ENCODE measurements at places on chromosomes 13 and 19.

DNA sequence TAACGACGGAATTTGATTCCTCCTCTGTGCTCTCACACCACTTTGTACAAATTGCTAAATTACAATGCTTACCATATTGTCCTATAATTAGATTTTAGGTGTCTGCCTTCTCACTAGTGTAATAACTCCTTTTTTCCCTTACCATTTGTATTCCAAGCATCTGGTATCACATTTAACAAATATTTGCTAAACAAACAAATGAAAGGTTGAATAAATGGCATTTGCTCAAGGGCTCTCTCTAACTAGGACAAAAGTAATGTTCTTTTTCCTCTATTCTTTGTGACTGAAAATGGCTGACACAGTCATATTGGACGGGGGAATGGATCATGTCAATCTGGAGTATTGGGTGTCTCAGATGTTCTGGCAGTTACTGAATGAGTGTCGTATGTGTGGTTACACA, 99.7 kb downstream of the ENOX1 start:
- no peak for DNase-seq

GRCh38 chr13:32007494-32007893, 24.1 kb upstream of the FRY start:
- no peak for DNase-seq

GRCh38 chr13:94248454-94249228, 230.8 kb downstream of the DCT start:
- DNase-seq, result no peak

DNA sequence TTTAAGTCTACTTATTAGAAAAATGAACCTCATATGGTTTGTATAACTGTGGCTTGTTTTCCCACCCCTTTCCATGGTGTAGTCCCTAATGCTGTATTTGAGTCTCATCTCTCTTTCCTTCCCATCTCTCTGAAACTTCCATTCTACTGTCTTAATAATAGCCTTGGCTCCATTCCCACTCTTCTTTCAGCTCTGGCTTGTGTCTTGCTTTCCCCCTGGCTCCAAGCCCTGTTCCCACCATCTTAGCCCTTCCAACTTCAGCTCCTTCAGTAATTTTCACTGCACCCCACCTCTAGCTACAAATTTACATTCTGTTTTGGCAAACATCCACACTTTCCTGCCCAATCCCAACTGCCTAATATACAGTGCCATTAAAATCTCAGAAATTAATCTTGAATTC, 137.5 kb downstream of the SLITRK6 start:
- DNase-seq, result no peak

DNA sequence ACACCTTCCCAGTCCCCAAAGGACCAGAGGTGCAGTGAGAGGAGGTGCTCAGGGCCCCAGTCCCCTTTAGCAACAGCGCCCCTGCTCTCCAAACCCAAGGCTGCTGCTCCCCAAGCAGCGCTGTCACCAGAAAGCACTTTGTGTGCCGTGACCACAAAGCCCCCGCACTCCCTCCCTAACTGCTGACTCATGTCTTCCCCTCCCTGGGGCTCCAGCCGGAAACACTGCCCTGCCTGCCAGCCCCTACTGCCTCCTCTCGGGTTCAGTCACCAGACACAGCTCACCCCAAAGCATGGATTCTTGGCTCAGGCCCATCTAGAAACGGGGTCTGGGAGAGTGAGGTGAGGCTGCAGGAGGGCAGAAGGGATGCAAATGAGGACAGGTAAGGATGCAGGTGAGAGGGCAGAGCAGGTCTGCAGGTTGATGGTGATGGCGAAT, 4.9 kb upstream of the TNFSF14 start:
- peak; percentile 81 for DNase-seq

- no peak for DNase-seq
Observed at GRCh38 chr13:75102001-75102716, 379.8 kb downstream of the TBC1D4 start.

- no peak for DNase-seq
Observed at GRCh38 chr19:8512115-8512967, 1.6 kb downstream of the ZNF414 start.

DNA sequence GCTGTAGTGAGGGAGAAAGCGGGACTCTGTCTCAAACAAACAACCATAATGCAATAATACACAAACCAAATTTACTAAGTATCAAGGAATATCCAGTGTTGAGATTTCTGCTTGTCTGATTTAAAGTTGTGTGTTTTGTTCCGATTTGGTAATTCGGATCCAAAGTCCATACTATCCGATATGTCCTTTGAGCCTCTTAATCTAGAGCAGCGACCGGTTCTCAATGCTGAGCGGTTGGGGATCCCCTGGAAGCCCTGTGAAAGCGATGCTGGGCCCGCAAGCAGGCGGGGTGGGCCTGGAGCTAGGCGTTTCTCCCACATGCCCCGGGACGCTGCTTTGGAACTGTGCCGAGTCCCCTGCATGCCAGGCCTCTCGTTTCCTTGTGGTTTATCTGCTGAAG, 20.2 kb downstream of the C19orf44 start:
- no peak for DNase-seq

DNA sequence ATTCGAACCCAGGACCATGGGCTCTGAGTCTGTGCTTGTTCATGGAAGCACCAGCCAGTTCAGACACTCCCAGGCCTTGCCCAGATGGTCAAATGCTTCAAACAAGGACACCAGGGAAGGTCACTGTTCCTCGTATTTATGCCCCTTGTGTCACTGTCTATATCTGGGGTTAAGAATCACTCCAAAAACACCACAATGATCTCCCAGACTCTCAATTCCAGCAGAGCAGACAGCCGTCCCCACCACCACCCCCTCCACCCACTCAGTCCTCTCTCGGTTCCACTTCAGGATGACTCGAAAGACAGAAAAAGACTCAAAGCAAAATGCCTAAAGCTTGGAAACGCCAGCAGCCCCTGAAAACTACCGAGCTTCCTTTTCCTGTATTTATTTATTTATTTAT, 79.0 kb downstream of the INSR start:
- no peak for DNase-seq

GRCh38 chr19:6412061-6412446, 12.6 kb downstream of the KHSRP start:
- DNase-seq, result no peak

- no peak for DNase-seq
Observed at GRCh38 chr19:3986260-3987041, 1.2 kb upstream of the EEF2 start.

DNA sequence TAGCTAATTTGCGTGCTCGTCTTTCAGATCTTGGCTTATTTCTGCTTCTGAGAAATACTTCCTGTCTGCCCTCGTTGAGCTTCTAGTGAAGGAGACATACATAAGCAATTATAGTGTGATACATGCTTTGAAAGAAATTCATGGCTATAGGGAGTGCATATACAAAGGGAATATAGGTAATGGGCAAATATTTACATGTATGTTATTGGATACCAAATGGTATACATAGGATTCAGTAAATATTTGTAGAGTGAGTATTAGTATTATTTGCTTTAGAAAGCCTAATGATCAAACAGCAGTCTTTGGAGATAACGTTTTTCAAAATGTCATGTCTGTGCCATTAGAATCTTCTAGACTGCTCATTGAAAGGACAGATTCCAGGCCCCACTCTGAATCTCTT, 5.2 kb downstream of the BRCA2 start:
- DNase-seq, result no peak

DNA sequence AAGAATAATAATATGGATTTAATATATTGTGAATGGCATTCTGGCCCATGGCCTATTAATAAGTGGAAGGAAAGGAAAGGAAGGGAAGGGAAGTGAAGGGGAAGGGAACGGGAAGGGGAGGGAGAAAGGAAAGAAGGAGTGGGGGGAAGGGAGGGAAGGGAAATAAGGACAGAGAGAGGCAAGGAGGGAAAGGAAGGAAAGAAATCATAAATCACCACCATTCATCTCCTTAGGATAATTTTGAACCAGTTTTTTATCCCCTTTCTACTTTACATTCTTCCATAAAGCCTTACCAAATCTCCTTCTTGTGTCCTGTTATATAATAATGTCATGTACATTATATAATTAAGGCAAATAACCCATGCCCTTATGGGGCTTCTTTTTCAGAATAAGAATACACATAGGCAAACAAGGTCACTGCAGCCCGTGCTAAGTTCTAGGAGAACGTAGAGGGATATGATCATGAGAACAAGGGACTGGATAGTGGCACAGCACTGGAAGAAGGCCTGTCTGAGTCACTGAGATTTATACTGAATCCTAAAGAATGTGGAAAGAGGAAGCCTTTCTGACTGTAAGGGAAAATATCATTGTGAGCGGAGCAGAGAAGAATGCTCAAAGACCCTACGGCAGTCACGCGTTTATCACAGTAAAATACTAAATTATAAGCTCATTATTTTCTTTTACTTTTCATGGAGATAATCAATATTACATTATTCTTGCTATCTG, 444.5 kb upstream of the GPC6 start:
- no peak for DNase-seq

GRCh38 chr13:49756263-49756662, 36.2 kb downstream of the KPNA3 start:
- no peak for DNase-seq

GRCh38 chr13:35814605-35815011, 316.6 kb downstream of the DCLK1 start:
- DNase-seq, result no peak

DNA sequence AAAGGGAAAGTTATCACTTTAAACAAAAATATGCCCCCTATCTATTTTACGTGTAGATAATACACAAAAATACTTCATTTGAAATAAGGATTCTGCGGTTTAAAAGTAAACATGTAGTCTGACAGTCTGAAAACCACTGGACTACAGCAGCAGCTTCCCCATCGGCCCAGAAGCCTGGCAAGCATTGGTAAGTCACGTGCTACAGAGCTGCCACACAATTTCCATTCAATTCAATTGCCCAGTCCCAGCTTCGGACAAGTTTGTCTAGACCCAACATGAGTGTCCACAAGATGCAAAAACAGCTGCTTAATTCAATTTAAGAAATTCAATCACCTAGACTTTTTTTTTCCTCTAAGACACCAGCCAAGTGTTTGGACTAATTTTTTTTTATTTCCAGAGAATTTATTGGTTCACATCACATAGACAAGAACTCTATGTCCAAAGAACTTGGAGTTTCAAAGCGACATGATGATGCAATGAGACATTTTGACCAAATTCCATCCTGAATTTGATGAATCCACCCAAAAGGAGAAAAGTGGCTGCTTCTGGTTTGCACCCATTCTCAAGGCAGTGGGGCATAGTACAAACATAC, 458.9 kb downstream of the COG6 start:
- no peak for DNase-seq

DNA sequence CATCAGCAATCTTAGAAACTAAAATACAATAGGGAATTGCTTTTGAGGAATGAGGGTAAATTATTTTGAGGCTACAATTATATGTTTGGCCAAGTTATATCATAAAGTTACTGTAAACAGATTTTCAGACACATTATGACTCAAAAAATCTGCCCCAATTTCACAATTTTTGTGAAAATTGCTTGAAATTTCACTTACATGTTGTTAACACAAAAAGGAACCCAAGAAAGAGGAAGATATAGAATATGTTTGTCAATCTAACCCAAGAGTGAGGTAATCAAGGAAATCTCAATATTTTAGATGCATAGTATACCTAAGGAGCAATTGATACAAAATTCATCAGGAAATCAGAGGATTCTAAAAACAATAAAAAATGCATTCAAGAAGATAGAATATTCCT, 73.9 kb upstream of the FNDC3A start:
- DNase-seq, result no peak

DNA sequence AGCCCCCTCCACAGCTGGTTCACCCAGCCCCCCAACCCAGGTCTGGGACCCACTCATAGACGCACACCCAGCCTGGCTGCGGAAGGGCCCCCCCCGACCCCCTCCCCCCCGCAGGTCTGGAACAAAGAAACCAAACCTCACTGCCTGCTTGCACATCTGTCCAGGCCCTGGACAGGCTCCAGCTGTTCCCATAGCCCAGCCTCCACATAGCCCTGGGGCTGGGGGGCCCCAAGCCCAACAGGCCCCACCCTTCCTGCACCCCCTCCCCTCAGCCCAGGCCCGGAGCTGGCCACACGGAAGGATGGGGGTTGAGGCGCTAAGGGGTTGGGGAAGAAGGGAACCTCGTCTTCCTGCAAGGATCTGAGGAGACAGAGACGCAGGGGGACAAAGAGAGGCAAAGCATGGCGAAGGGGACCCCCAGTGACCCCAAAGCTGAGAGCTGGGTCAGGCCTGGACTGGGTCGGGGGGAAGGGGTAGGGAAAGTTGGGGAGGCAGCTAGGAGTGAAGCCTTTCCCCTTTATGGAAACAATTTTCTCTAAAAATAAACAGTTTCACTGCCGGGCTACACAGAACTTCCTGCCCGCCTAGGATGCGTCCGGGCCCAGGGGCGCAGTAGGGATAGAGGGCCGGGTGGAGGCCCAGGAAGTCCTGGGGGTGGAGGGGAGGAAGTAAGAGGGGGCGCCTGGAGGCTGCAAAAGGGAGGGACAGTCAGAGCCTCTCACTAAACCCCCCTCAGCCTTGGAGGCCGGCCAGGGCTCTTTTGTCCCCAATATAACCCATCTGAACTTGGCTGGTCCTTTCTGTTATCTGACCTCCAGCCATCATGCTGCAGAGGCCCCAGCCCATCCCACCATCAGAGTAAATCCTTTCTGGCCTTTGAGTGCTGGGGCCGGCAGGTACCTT, 2.4 kb downstream of the KANK2 start:
- no peak for DNase-seq

DNA sequence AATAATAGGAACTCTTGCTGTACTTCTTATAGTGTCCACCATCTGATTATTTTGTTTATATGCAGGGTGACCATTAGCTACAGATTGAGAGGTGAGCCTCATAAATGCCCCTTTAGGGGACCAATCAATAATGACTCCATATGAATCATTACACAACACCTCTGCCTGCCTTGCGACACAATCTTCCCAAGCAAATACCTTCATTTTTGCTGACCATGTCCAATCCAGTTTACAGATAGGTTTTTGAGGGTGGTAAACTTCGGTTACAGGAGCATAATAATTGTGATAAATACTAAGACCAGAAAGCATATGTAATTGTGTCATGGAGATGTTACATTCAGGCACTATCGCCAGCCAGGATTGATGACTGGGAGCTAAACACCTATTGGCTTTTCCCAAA, 23.6 kb upstream of the IL17D start:
- no peak for DNase-seq

GRCh38 chr13:95684418-95684817, 7.5 kb downstream of the DNAJC3 start:
- no peak for DNase-seq

GRCh38 chr13:111413407-111414187, 93.2 kb downstream of the TEX29 start:
- no peak for DNase-seq

- no peak for DNase-seq
Observed at GRCh38 chr13:48831248-48831647, 144.5 kb upstream of the FNDC3A start.

DNA sequence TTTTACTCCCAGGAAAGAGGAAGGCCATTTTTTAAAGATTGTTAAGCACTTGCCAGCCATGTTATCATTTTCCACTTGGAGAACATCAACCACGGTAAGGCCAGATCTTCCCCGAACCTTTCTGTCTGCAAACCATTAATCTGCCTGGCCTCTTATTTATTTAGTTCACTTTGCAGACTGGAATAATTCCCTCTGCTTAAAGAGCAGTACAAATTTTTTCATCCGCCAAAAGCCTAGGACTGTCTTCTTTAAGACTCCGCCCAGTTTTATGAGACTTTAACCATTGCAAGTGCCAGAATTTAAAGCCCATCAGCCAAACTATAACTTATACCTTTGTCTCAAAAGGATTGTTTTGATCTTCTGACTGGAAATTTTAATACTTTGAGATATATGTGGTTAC, 426.3 kb downstream of the KCTD12 start:
- DNase-seq, result no peak
